ENCODE measurements at places on chromosomes 7 and 10.

GRCh38 chr7:132574223-132574622 lies 2.0 kb downstream of the PLXNA4 start:
- no peak for DNase-seq

DNA sequence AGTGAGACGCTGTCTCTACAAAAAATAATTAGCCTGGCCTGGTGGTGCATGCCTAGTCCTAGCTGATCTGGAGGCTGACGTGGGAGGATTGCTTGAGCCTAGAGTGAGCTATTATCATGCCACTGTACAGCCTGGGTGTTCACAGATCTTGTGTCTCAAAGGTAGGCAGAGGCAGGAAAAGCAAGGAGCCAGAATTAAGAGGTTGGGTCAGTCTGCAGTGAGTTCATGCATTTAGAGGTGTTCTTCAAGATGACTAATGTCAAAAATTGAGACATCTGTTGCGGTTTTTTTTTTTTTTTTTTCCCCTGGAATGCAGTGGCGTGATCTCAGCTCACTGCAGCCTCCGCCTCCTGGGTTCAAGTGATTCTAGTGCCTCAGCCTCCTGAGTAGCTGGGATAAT lies 5.4 kb downstream of the PPIA start:
- peak; percentile 65 for DNase-seq

- DNase-seq: no peak
Measured at GRCh38 chr7:49398236-49398635, 375.2 kb upstream of the VWC2 start.

- no peak for DNase-seq
Measured at GRCh38 chr7:119028736-119029135, 804.2 kb downstream of the ANKRD7 start.

- DNase-seq: no peak
Measured at GRCh38 chr10:106947643-106948042, 216.9 kb downstream of the SORCS1 start.

GRCh38 chr10:114930320-114930719 lies 7.7 kb upstream of the TRUB1 start:
- DNase-seq: peak; percentile 76

- peak; percentile 65 for DNase-seq
Measured at GRCh38 chr7:37201003-37201875, 247.4 kb downstream of the ELMO1 start.

DNA sequence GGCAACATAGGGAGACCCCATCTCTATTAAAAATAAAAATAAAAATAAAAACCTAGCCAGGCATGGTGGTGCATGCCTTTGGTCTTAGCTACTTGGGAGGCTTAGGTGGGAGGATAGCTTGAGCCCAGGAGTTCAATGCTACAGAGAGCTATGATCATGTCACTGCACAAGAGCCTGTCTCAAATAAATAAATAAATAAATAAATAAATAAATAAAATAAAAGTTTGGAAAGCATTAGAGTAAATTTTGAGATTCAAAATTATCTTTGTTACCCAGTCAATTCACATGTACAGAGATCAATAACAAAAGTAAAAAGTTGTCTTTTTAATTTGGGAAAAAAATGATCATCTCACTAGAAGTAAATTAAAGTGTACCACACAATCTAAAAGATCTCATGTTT lies 255.8 kb upstream of the MYO3A start:
- no peak for DNase-seq

- DNase-seq: peak; percentile 34
Measured at GRCh38 chr7:114392686-114393085, 21.9 kb upstream of the FOXP2 start.

DNA sequence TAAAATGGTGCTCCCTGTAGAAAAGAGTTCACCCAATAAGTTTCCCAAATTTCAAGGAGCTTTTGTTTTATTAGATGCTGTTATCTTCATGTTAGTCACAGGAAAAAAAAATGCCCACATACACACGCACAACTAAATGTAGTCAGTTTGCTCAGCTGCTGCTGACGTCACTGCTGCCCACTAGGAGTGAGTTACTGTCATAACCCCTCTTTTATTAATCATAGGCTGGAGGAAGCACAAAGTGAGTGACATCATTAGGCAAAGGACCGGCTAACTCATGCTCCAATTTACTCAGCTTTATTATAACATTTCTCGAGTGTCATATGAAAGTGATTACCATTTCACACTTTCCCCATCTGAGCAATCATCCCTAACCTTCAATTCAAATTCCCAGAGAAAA lies 6.7 kb upstream of the INHBA start:
- peak; percentile 90 for DNase-seq

GRCh38 chr10:2836921-2837662 lies 230.3 kb upstream of the PFKP start:
- DNase-seq: no peak

DNA sequence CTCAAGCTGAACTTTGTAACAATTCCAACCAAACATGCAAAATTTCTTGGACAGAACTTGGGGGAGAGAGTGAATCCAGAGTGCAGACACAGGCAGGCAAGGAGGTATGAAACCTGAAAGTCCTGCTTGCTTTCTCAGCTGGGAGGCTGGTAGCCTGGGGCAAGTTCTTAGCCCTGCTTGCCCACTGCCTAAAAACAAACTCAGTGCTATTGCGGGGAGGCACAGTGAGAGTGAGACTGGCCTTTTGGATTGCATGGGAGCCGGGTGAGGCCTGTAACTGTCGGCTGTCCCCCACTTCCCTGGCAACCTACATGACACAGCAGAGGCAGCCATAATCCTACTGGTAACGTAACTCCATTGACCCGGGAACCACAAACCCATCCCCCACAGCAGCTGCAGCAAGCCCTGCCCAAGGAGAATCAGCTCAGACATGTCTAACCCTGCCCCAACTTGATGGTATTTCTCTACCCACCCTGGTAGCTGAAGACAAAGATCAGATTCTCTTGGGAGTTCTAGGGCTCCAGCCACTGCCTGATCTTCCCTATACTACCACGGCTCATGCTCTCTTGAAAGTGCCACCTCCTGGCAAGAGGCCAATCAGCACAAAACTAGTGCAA lies 663.6 kb downstream of the GRM8 start:
- DNase-seq: no peak

- no peak for DNase-seq
Measured at GRCh38 chr10:78078539-78079330, 45.1 kb downstream of the RPS24 start.

GRCh38 chr10:17673471-17674061 lies 29.6 kb downstream of the STAM start:
- DNase-seq: peak; percentile 96

DNA sequence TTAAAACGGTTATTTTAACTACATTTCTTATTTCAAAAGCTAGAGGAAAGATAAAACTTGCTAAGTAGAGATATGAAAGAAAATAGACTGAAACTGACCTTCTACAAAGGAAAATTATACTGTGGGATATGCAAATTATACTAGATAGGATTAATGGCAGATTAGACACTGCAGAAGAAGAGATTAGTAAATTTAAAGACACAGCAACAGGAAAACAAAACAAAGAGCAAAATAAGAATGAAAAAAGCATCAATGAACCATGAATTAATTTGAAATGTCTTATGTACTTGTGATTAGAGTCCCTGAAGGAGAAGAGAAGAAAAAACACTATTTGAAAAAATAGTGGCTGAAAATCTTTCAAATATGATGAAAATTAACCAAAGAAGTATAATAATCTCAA lies 52.3 kb downstream of the RNF32 start:
- DNase-seq: no peak
